Stimulated activated CD4-positive, alpha-beta T cell treated with anti-CD3 and anti-CD28 coated beads, Interleukin-15, amount 100 ng/mL, for 24 hours (primary cell): ENCODE measurements at places on chromosomes 16 and 17.

DNA sequence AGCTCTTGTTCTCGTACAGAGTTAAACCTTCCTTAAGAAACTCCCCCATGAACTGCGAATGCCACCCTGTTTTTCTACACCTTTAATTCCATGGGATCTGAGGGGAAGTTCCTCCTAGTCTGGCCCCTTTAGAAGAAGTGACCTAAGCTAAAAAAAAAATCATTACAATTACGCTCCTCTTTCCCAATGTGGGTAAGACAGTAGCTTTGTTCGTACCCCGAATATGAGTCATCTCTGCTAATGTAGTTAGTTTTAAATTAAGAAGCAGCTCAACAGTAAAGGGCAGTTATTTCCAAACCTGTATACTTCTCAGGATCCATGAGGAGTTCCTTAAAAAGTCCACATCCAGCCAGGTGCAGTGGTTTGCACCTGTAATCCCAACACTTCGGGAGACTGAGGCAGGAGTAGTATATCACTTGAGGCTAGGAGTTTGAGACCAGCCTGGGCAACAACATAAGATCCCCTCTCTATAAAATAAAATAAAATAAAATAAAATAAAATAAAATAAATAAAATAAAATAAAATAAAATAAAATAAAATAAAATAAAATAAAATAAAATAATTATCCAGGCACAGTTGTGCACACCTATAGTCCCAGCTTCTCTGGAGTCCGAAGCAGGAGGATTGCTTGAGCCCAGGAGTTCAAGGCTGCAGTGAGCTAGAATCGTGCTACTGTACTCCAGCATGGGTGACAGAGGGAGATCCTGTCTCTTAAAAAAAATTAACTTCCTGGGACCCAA is 26.1 kb downstream of the RCVRN start:
- no peak for DNase-seq

DNA sequence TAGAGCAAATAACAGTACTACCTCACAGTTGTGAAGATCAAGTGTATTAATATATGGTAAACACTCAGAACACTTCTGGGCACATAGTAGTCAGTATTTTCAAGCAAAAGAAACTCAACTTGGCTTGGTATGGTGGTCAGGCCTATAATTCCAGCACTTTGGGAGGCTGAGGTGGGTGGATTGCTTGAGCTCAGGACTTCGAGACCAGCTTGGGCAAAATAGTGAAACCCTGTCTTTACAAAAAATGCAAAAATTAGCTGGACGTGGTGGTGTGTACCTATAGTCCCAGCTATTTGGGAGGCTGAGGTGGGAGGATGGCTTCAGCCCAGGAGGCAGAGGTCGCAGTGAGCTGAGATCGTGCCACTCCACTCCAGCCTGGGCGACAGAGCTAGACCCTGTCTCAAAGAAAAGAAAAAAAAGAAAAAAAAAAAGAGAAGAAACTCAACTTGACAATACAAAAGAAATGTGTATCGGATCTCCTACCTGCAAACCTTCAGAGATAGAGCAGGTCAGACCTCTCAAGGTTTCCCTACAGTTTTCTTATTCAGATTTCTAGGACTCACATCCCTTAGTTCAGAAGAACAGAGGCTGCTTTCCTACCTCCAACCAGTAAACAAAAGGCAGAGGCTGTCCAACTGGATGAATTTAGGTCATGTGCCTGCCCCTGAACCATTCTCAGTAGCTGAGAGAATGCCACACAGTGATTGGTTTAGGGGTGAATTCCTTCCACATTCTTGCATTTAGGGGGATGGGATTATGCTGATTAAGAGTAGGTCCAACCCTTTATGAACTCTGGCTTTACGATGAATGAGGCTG is 1.7 kb upstream of the KPNA2 start:
- no peak for DNase-seq

DNA sequence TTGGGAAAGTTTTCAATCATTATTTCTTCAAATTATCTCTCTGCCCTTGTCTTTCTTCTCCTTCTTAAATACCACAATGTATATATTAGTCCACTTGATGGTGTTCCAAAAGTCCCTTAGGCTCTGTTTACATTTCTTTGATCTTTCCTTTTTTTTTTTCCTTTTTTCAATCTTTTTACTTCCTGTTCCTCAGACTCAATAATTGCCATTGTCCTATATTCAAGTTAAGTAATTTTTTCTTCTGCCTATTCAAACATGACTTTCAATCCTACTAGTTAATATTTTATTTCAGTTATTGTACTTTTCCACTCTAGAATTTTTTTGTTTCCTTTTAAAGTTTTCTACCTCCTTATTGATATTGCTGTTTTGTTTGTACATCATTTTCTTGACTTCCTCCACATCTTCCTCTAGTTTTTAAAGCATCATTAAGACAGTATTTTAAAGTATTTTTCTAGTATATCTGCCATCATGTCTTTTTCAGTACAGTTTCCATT is 15.8 kb upstream of the UQCRC2 start:
- DNase-seq, result no peak

GRCh38 chr16:86051368-86052114 is 152.6 kb downstream of the IRF8 start:
- DNase-seq, result no peak
